ENCODE measurements at places on chromosomes 5 and 9. TPM values are rescaled to one million over a fixed set of nuclear protein-coding genes. Genes with fewer than 3 reads are reported as not detected.

IL31RA gene
- total RNA-seq: 1.6 TPM

TTC39B gene
- 4.3 TPM for total RNA-seq

OR1J2 gene
- 0.19 TPM for total RNA-seq

PTGS1 gene
- total RNA-seq: 5.2 TPM

SPACA9 gene
- 2.6 TPM for total RNA-seq

SMU1 gene
- total RNA-seq: 26.8 TPM

IRX1 gene
- total RNA-seq: not detected

Data from vein endothelial cell (primary cell).